ENCODE measurements at places on chromosomes 7 and 10.

- DNase-seq: no peak
Measured at GRCh38 chr10:129709101-129709500, 242.1 kb downstream of the MGMT start.

DNA sequence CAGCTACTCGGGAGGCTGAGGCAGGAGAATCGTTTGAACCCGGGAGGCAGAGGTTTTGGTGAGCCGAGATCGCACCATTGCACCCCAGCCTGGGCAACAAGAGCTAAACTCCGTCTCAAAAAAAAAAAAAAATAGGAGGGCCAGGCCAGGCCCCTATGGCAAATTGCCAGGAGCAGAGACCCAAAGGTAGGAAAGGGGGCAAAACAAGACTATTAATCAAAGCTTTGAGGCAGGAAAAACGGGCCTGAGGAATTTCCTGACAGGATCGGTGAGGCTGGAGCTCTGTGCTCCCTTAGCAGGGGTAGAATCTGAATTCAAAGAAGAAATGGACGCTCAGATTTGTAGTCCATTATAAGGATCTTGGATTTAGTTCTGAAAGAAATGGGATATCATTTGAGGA is 2.8 kb upstream of the VOPP1 start:
- DNase-seq: no peak

DNA sequence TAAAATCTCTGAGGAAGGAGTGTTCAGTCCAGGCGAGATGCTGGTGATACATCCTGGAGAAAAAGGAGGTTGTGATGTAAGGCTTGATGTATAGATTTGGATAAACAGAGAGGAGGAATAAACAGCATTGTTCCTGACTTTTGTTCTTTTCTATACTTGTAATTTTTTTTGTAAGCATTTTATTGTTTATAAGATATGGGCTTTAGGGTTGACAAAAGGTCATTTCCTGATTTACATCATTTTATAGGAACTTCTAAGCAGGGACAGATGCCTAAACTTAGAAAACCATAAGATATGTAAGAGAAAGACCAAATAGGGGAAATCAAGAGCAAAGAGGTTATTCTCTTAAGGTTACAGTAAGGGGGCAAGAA is 16.7 kb upstream of the SLC26A4 start:
- no peak for DNase-seq

GRCh38 chr10:34627741-34628140 is 187.4 kb downstream of the PARD3 start:
- DNase-seq: no peak

- no peak for DNase-seq
Measured at GRCh38 chr7:92228100-92228499, 17.6 kb downstream of the KRIT1 start.

- no peak for DNase-seq
Measured at GRCh38 chr10:29617880-29618340, 16.9 kb downstream of the SVIL start.

GRCh38 chr10:6202098-6202683 is 541 bp upstream of the PFKFB3 start:
- DNase-seq: no peak

- DNase-seq: no peak
Measured at GRCh38 chr10:132296666-132297443, 10.9 kb downstream of the STK32C start.
